ENCODE measurements at places on chromosomes 11 and 22. TPM values are rescaled to one million over a fixed set of nuclear protein-coding genes. Genes with fewer than 3 reads are reported as not detected.
A peak's percentile ranks its signal among the peaks of the same experiment; 100 is the strongest.

DNA sequence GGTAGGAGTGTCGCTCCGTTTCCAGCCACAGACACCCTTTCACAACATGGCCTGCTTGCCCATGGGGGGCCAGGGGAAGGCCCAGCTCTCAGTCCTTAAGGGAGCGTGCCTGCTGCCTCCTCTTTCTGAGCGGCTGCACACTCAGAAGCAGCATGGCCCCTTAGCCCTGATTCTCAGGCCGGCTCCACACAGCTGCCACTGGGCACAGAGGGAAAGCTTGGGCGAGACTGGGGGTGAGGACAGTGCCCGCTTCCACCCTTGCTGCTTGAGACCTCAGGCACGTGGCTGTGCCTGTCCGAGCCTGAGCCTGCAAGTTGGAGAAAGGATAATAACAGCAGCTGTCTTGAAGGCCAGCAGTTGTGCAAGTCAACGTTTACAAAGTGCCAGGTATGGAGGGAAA is 416.3 kb downstream of the SHANK2 start:
- no peaks in the 10 kb centered on the region for H3K27me3 ChIP-seq
- no peaks in the 10 kb centered on the region for H3K4me1 ChIP-seq
- DNase-seq = no peak
- no peak overlapping the region for H3K27ac ChIP-seq
- H3K4me3 ChIP-seq = no peak overlapping the region

DNA sequence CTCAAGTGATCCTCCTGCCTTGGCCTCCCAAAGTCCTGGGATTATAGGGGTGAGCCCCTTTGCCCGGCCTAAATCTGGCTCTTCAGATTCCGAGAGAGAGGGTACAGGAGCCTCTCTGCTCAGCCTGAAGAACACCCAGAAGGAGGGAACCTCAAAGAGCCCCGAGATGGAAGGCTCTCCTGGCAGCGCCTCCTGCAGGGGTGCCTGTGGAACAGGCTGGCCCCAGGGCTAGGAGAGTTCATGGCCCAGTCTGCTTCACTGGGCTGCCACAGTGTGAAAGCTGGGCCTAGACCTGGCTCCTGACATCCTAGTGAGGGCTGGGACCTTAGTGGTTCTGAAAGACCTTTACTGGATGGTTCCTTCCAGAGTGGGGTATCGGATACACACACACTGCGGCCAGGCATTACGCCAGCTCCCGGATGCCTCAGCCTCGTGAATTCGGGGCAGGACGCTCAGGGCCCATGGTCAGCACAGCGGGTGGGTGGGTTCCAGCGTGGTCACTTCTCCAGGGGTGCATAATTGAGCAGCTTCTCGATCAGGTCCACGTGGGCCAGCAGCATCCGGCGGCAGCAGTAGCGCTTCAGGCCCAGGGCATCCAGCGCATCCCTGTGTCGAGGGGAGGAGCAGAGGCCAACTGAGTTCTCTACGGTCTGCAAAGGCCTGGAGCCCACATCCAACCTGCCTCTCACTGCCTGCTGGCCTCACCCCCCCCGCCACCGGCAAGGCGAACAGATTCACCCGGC is 2.3 kb downstream of the POLR2L start:
- H3K27ac ChIP-seq = peak overlapping the region; percentile 89
- peaks cover 17% of the 10 kb centered on the region for H3K36me3 ChIP-seq
- peak overlapping the region; percentile 84 for H3K4me3 ChIP-seq
- H3K4me1 ChIP-seq = peaks cover 10% of the 10 kb centered on the region

- no peaks in the 10 kb centered on the region for H3K27me3 ChIP-seq
- no peak overlapping the region for H3K27ac ChIP-seq
- no peaks in the 10 kb centered on the region for H3K36me3 ChIP-seq
- DNase-seq = no peak
- H3K4me3 ChIP-seq = no peak overlapping the region
Measured at GRCh38 chr11:98234698-98235097, 786.1 kb upstream of the CNTN5 start.

DNA sequence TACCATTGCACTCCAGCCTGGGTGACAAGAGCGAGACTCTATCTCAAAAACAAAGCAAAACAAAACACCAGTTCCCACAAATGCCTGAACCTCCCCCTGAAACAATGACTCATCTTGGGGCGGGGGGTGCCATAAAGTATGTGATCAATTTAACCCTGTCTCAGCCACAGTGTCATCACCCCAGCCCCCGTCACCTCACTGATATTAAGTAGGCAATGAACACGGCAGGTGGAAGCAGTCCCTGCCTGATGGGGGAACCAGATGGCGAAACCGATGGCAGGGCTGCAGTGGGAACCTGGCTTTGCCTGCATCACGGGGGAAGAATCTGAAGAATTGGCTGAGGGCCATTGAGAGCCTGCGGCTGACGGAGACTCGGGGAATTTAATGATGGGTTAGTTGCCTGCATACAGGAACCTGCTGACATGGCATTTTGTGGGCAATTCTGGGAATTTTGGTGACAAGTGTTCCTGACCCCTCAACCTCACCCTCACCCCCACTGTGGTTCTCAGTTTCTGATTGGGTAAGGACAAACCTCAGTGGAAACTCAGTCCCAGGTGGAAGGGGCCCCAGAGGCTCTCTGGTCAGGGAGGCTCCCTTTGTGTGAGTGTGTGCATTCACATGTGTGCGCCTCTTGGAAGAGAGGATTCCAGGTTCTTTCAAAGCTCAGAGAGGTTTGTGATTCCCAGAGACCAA is 39.1 kb upstream of the SHISAL1 start:
- peak; percentile 97 for DNase-seq
- H3K4me3 ChIP-seq = no peak overlapping the region
- H3K36me3 ChIP-seq = no peaks in the 10 kb centered on the region
- H3K27me3 ChIP-seq = no peaks in the 10 kb centered on the region
- H3K4me1 ChIP-seq = peaks cover 10% of the 10 kb centered on the region
- H3K27ac ChIP-seq = no peak overlapping the region

DNA sequence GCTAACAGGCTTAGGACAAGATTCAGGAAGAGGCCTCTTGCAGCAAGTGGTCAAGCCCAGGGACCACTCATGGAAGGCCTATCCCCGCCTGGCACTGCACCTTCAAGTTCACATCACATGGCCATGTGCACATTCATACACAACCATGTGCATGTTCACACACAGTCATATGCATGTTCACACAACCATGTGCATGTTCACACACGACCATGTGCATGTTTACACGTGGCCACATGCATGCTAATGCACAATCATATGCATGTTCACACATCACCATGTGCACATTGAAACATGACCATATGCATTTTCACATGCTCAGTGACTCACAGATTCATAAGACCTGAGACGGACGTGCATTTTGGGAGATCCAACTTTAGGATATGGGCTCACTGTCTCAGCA is 28.7 kb upstream of the IL17RA start:
- DNase-seq = no peak
- no peak overlapping the region for H3K4me3 ChIP-seq
- no peaks in the 10 kb centered on the region for H3K27me3 ChIP-seq
- no peaks in the 10 kb centered on the region for H3K4me1 ChIP-seq
- H3K27ac ChIP-seq = no peak overlapping the region

SLC22A12 gene
- polyA plus RNA-seq = not detected

C2CD3 gene
- 7.3 TPM for polyA plus RNA-seq

DNA sequence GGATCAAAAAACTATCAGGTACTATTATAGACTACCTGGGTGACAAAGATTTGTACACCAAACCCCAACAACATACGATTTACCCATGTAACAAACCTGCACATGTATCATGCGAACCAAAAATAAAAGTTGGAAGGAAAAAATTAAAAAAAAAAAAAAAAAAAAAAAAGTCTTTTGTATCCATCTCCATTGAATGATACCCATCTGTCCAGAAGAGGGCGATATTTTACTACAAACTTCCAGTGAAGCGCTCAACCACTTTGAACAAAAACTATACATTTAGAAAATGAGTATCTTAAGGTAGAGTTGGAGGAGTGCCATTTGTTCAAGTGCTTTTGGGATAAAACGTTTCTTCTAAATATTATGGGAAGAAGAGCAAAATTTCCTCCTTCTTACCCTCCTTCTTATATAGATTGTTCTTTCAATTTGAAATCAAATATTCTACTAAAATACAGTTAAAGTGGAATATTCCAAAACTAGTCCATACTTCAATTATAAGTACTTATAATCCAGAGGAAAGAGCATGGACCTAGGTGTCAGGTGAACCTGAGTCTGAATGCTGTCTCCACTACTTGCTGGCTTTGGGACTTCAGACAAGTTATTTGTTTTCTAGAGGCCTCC is 23.3 kb downstream of the ARL14EP start:
- no peaks in the 10 kb centered on the region for H3K4me1 ChIP-seq
- no peak overlapping the region for H3K4me3 ChIP-seq
- no peaks in the 10 kb centered on the region for H3K36me3 ChIP-seq
- H3K27ac ChIP-seq = no peak overlapping the region
- H3K27me3 ChIP-seq = peaks cover 4% of the 10 kb centered on the region
- peak; percentile 74 for DNase-seq

- no peak overlapping the region for H3K4me3 ChIP-seq
- H3K36me3 ChIP-seq = no peaks in the 10 kb centered on the region
- no peaks in the 10 kb centered on the region for H3K27me3 ChIP-seq
- no peaks in the 10 kb centered on the region for H3K4me1 ChIP-seq
Measured at GRCh38 chr11:131951121-131951520, 580.7 kb downstream of the NTM start.

OR5A1 gene
- not detected for polyA plus RNA-seq

GRCh38 chr11:134668796-134669195 is 256.8 kb upstream of the B3GAT1 start:
- H3K4me3 ChIP-seq = no peak overlapping the region
- H3K36me3 ChIP-seq = no peaks in the 10 kb centered on the region
- no peaks in the 10 kb centered on the region for H3K27me3 ChIP-seq
- no peaks in the 10 kb centered on the region for H3K4me1 ChIP-seq
- H3K27ac ChIP-seq = no peak overlapping the region

DNA sequence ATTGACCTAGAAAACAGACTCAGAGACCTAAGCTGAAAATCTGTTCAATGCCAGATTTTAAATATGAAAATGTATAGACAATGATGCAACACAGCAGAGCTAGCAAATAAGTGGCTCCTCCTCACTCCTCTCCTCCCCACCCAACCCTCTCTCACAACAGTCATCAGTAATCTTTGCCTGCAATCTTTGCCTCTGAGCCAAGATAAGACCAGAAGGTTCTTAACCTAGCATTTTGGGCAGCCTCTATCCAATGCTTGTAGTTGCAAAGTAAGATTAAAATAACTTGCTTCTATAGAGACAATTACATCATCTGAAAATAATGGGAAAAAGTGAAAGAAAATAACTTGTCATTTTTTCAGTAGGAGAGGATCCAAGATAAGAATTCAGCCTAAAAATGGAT is 117.3 kb downstream of the PARVA start:
- peaks cover 16% of the 10 kb centered on the region for H3K4me1 ChIP-seq
- H3K27ac ChIP-seq = peak overlapping the region; percentile 43
- no peaks in the 10 kb centered on the region for H3K27me3 ChIP-seq
- H3K36me3 ChIP-seq = peaks cover 15% of the 10 kb centered on the region
- DNase-seq = peak; percentile 72
